ENCODE measurements at places on chromosomes 1 and 21. TPM values are rescaled to one million over a fixed set of nuclear protein-coding genes. Genes with fewer than 3 reads are reported as not detected.
A peak's percentile ranks its signal among the peaks of the same experiment; 100 is the strongest.

- H3K36me3 ChIP-seq = no peaks in the 10 kb centered on the region
- no peak for DNase-seq
- no peak overlapping the region for H3K4me3 ChIP-seq
- no peaks in the 10 kb centered on the region for H3K27me3 ChIP-seq
- no peak overlapping the region for H3K27ac ChIP-seq
Measured at GRCh38 chr1:217063172-217063908, 340.1 kb upstream of the ESRRG start.

- H3K27me3 ChIP-seq = no peaks in the 10 kb centered on the region
- DNase-seq = peak; percentile 85
- H3K36me3 ChIP-seq = no peaks in the 10 kb centered on the region
- H3K4me3 ChIP-seq = no peak within 1 kb of the TSS
- no peak within 1 kb of the TSS for H3K27ac ChIP-seq
- H3K4me1 ChIP-seq = peaks cover 62% of the 10 kb centered on the region
Measured at GRCh38 chr1:34759503-34760357, at the start of gene GJB4. Gene GJB4 (plus strand): TSS chr1:34759740. CDS start chr1:34761255, 1,515 bp downstream.

S100A9 gene
- total RNA-seq = 4.3 TPM

- no peaks in the 10 kb centered on the region for H3K4me1 ChIP-seq
- peak; percentile 26 for DNase-seq
- H3K27me3 ChIP-seq = no peaks in the 10 kb centered on the region
- H3K4me3 ChIP-seq = no peak overlapping the region
Measured at GRCh38 chr1:88350648-88351047, 333.4 kb upstream of the PKN2 start.

- DNase-seq = peak; percentile 47
- no peaks in the 10 kb centered on the region for H3K4me1 ChIP-seq
- no peaks in the 10 kb centered on the region for H3K27me3 ChIP-seq
- H3K36me3 ChIP-seq = no peaks in the 10 kb centered on the region
Measured at GRCh38 chr1:163168053-163168452, 34.7 kb downstream of the RGS5 start.

HORMAD1 gene
- not detected for total RNA-seq

DNA sequence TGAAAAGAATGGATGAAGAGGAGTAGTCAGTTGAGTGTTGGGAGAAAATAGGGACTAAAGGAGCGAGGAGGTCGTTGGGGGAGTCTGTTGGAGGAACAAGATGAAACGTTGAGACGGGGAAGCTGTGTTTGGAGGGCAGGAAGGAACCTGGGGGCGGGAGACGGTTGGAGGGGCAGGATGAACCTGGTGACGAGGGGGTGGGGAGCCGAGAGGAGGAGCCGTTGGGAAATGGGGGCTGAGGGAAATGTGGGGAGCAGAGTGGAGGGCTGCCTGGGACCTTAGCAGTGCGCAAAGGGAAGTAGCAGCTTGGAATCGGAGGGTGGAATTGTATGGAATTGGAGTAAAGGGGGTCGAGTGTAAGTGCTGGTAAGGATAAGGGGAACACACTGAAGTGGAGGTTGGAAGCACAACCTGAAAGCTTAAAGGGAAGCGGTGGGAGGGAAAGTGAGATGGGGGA lies 630 bp downstream of the MTF2 start:
- peaks cover 25% of the 10 kb centered on the region for H3K4me1 ChIP-seq
- H3K4me3 ChIP-seq = peak overlapping the region; percentile 87
- H3K36me3 ChIP-seq = peaks cover 22% of the 10 kb centered on the region

CNIH3 gene
- total RNA-seq = 8.4 TPM

- no peaks in the 10 kb centered on the region for H3K27me3 ChIP-seq
- no peak overlapping the region for H3K27ac ChIP-seq
- DNase-seq = no peak
- no peak overlapping the region for H3K4me3 ChIP-seq
- peaks cover 6% of the 10 kb centered on the region for H3K4me1 ChIP-seq
Measured at GRCh38 chr1:200556002-200556401, 64.5 kb downstream of the KIF14 start.

TAS1R1 gene
- total RNA-seq = not detected
